ENCODE measurements at places on chromosomes 1 and 21.

- DNase-seq, result no peak
These were observed 3.1 kb upstream of the NCF2 start for GRCh38 chr1:183593356-183593755.

- no peak for DNase-seq
These were observed 4.3 kb upstream of the GNAI3 start for GRCh38 chr1:109543988-109544735.

DNA sequence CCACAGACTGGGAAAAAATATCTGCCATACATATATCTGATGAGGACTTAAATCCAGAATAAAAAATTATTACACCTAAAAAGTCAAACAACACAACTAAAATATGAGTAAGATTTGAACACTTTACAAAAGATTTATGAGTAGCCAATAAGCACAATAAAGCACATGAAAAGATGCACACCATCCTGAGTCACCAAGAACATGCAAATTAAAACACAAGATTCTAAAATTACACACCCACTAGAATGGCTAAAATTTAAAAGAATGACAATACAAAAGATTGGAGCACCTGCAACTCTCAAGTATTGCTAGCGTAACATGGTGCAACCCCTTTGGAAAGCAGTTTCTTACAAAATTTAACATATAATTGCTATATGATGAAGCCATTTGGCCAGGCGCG lies 30.9 kb downstream of the DENND2C start:
- no peak for DNase-seq

DNA sequence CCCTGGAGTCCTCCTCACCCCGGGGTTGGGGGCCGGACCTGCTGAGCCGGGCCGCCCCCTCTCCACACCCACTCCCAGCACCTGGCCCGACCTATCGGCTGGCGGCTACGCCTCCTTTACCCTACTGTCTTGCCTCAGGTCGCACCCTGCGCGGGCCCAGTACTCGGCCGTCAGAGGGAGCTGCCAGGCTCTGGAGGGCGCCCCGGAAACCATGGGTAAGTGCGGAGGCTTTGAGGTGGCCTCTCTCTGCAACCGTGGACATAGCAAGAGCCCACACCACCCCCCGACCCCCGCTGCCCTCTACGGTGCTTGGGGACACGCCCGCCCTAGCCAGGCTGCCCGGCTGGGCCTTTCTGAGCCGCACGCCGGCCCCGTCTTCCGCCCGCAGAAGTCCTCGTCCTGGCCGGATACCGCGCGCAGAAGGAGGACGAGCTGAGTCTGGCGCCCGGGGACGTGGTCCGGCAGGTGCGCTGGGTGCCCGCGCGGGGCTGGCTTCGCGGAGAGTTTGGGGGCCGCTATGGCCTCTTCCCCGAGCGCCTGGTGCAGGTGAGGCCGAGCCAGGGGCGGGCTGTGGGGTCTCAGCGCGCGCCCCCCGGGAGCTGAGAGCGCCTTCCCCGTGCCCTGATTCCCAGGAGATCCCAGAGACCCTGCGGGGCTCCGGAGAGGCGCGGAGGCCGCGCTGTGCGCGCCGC lies at the start of gene SH3D21:
SH3D21 (plus strand) TSS at position 159 of the 692 bp plus-strand sequence; CDS start at position 212, 53 bp downstream.
- peak; percentile 56 for DNase-seq

GRCh38 chr1:180947901-180948640 lies 35.4 kb downstream of the KIAA1614 start:
- no peak for DNase-seq

GRCh38 chr1:197808880-197809279 lies 33.6 kb upstream of the DENND1B start:
- no peak for DNase-seq
